ENCODE measurements at places on chromosomes 3 and 15.

- no peak for DNase-seq
Observed at GRCh38 chr3:150610785-150611184, 7.7 kb downstream of the SELENOT start.

GRCh38 chr15:63783441-63783840, 50.3 kb downstream of the HERC1 start:
- no peak for DNase-seq

DNA sequence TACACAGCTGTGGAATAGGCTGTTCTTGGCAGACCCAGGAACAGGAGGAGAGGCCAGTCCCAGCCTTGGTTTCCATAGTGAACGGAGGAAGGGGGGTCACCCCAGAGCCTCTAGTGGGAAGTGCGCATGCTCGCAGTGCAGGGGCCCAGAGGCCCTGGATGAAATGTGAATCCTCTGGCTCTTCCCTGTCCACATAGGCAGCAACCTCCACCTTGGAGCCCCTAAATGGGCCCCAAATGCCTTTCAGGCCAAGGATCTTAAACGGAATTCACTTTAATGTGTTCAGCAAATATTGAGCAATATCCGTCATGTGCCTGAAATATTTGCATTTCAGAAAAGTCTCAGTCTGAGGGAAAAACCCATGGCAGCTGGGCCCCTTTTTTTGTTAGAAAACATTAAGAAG, 3.3 kb upstream of the NDN start:
- no peak for DNase-seq

GRCh38 chr3:192207651-192208050, 519.7 kb downstream of the FGF12 start:
- DNase-seq, result no peak

GRCh38 chr3:21893242-21893641, 142.2 kb upstream of the ZNF385D start:
- no peak for DNase-seq

GRCh38 chr3:71063773-71064290, 519.7 kb downstream of the FOXP1 start:
- DNase-seq, result peak; percentile 78

- DNase-seq, result no peak
Observed at GRCh38 chr15:78654272-78654671, 13.3 kb upstream of the CHRNB4 start.

DNA sequence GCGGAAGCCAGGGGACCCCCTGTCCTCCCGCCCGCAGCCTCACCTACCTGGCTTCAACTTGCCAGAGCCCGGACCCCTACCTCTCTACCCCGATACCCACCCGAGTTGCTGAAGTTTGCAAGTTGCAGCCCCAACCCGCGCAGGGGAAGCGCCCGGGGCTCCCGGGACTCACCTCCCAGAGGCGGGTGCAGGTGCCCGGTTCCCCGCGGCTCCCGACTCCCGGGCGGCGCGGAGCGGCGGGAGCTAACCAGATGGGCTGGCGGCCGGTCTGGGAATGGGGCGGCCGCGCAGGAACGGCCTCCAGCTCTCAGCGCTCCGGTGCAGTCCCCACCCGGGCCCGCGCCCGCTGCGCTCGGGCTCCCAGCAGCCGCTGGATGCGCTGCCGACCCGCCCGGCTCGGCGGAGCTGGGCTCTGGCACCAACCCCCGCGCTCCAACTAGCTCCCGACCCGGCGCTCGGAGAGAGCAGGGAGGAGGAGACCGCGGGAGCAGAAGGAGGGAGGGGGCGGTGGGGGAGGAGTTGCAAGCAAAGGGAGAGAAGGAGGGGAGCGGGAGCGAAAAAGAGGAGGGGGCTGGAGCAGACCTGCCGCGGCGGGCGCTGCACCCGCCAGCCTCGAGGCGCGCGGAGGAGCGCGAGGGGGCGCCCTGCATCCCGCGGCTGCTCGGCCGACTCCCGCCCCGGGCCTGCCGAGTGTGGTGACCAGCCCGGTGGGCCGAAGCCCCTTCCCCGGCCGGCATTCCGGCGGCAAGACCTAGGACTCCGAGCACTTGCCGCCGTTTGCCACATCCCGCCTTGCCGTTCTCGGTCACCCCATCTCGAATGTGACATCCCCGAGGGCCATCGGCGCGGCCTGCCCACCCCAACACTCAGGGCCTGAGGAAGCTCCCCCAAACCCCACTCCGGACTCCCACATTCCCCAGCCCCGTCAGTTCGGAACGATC, at the start of gene SEMA5B:
Gene SEMA5B (minus strand): TSS at position 472 of the 941 bp plus-strand sequence. CDS start 66,500 bp downstream, outside the sequence.
- DNase-seq, result peak; percentile 63

- DNase-seq, result no peak
Observed at GRCh38 chr3:98784666-98785600, 21.8 kb downstream of the ST3GAL6 start.

DNA sequence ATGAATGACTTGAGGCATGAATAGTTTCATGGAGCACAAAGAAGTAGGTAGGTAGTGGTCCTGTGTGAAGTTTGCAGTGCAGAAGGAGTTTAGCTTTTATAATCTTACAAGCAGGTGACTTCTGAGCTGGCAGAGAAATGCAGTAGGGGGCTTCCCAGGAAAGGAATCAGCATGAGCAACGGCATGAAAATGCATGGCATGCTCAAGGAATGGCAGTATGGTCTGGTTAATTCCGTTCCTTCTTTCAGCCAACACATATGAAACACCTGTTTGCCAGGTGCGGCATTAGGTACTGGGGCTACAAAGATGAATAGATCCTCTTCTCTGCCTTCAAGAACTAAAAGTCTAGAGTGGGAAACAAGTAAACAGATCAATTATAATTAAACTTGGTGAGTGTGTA, 138.0 kb upstream of the BHLHE40 start:
- no peak for DNase-seq

- no peak for DNase-seq
Observed at GRCh38 chr3:194051366-194052149, 84.4 kb upstream of the HES1 start.

- no peak for DNase-seq
Observed at GRCh38 chr3:62577153-62577552, 203.8 kb upstream of the FEZF2 start.

- DNase-seq, result no peak
Observed at GRCh38 chr15:83549623-83550022, 102.5 kb downstream of the SH3GL3 start.

GRCh38 chr3:48504051-48504946, at the start of gene SHISA5:
TSS of gene SHISA5 (minus strand) at chr3:48504174. CDS start at chr3:48504094, 80 bp downstream.
- peak; percentile 75 for DNase-seq

- DNase-seq, result no peak
Observed at GRCh38 chr3:113249111-113249510, 37.8 kb downstream of the BOC start.

DNA sequence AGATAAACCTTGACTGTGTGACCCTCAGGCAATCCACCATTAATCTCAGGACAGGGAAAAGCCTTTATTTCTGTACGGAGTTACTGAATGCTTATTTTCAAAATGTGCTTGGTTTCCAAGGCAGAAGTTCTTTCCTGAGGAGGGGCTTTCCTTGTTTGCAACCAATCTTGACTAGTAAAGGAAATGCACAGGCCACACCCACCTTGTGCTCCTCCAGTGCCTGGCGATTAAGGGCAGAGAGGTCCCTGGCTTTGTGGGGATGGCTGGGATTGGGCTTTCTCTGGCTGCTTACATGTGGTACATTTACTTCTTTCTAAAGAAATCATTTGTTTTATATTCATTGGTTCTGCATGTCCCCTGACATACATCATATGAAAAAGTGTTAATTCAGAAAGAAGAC, 47.8 kb downstream of the ZNF621 start:
- DNase-seq, result no peak

DNA sequence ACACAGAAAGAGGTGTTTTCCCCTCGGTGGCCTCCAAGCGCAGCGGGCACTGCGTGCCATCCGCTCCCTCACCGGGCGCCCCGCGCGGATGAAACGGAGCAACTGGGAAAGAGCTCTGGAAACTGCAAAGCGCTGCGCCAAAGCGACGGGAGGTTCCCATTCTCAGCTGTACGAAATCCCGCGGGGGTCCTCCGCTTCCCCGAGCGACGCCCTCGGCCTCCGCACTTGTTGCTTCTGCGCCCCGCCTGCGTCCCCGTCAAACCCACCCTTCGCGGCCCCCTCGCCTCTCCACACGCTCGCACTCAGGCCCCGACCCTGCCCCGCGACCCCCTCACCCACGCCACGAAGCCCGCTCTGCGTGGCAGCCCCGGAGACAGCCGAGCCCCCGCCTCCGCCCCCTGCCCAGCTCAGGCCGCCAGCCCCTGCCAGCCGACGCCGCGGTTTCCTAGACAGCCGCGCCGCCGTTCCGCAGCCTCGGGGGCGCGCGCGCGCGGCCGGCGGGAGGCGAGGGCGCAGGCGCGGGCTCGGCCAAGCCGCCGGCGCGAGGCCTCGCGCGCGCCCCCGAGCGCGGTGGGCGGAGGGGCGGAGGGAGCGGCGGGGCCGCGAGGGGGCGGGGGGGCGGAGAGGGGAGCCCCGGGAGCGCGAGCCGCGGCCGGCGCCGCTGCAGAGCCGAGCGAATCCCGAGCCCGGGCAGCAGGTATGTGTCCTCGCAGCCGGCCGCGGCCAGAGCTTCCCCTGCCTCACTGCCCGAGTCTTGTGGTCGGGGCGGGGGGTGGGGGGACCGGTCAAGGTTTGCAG, at the start of gene TMEM266:
Gene TMEM266 (plus strand): TSS at position 666 of the 798 bp plus-strand sequence. CDS start 74,279 bp downstream, outside the sequence.
- DNase-seq, result peak; percentile 42

DNA sequence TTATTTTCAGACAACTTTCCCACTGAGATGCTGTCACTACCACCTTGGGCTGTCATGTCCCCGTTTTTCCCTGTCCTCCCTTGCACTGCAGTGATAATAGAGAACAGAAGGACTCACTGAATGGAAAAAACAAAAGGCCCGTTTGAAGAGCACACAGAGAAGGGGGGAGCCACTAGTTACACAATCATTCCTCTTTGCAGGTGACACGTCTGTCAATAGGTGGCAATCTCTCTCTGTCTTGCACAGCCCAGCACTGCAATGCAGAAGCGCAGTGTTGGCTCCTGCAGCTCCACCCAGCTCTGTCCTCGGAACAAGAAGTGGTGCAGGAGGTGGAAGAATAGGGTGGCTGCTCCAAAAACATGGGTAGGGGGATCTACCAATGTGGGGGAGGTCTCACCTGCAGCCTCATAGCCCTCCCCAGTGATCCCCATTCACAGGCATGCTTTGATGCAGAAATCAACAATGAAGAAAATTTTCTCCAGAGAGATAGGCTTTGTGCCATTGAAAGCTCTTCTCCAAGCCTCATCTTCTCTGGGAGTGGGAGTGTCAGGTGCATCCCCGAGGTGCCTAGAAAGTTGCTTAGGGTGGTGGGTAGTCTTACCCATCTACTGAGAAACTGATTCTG, 31.8 kb downstream of the FSTL1 start:
- DNase-seq, result no peak

DNA sequence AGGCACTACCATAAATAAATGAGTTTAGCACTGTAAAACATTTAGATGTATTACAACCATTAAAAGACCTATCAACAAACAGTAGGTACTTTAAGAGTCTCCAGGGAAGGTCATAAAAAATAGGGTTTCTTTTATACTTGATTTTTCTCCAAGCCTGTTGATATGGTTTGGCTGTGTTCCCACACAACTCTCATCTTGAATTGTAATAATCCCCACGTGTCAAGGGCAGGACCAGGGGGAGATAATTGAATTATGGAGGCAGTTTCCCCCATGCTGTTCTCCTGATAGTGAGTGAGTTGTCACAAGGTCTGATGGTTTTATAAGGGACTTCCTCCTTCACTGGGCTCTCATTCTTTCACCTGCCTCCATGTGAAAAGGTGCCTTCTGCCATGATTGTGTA, 468.9 kb upstream of the UBE2E2 start:
- DNase-seq, result no peak

- DNase-seq, result no peak
Observed at GRCh38 chr3:181265750-181266333, 276.3 kb upstream of the DNAJC19 start.

GRCh38 chr3:60269377-60269776, 981.9 kb downstream of the FHIT start:
- DNase-seq, result no peak

DNA sequence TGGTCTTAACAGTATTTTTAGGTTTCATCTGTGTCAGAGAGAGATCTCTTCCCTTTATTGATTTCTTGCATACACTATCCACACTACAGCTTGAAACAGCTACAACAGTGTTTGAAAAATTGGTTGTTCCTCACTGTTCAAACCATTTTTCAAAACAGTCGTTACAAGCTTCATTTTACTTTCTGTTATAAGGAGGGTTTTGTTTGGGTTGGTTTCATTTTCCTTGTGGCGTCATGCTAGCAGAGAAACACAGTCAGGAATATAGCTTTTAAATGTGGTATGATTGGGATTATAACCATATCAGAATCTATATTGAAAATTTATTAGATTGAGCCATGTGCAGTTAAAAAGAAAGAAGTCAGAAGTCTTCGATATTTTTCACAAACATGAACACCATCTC, 400.6 kb downstream of the ZBTB20 start:
- no peak for DNase-seq

GRCh38 chr3:116927918-116928317, 218.3 kb downstream of the TUSC7 start:
- no peak for DNase-seq

GRCh38 chr3:170632780-170633179, 46.9 kb upstream of the SLC7A14 start:
- no peak for DNase-seq

DNA sequence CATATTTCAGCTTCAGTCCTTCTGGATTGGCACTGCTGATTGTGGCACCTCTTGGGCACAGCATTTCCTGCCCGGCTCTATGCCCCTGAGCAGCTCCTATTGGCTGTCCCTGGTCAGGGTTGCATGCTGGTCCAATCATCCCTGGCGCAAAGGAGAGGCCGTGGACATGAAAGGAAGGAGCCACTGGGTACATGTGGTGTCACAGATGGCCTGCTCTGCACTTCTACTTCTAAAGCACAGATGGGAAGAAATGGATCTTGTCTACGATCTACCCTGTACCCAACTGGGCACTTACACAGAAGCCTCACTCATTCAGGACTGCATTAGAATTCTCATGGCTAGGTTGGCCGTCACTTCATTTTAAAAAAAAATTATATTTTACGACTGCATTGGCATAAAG, 232.5 kb downstream of the SHQ1 start:
- DNase-seq, result no peak

GRCh38 chr3:59245859-59246501, 196.2 kb upstream of the CFAP20DC start:
- no peak for DNase-seq

DNA sequence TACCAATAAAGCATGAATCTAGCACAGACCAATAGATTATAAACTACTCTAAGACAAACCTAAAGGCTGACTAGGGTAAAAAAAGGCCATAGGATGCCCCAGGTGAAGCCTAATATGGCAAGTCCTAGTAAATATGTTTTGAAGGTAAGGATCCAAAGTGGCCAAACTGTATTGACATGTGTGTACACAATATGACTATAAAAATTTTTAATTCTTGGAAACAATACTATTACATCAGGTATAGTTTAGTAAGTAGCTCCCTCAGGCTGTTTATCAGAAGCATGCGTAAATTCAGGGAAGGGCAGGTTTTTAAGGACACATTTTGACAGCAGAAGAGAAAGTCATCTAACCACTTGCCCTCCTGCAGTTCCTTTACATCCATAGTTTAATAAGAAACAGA, 18.8 kb downstream of the GNB4 start:
- DNase-seq, result no peak
